ENCODE measurements at places on chromosomes 7 and 10.

DNA sequence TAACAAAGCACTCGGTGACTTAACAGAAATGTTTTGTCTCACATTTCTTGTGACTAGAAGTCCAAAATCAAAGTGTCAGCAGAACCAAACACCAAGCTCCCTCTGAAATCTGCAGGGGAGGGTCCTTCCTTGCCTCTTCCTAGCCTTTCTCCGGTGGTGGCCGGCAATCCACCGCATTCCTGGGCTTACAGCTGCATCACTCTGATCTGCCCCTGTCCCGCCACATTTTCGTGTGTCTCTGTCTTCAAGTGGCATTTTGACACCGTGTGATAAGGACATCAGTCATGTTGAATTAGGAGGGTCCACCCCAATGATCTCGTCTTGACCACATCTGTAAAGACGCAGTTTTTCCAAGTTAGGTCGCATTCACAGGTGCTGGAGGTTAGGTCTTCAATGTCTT, 30.5 kb upstream of the TOMM7 start:
- DNase-seq: no peak

GRCh38 chr10:8596929-8597472, 542.5 kb downstream of the GATA3 start:
- DNase-seq: no peak

DNA sequence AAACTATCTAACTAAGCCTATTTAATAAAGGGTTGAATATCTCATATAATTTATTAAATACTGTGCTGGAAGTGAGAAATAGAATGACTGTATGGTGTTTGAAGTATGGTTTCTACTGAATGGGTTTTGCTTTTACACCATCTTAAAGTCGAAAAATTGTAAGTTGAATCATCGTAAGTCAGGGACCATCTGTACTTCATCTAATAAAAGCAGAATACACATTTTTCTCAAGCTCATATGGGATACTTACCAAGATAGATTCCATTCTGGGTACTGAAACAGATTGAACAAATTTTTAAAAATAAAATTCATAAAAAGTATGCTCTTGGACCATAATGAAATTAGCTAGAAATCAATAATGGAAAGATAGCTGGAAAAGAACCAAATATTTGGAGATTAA, 285.4 kb downstream of the CXCL12 start:
- no peak for DNase-seq

GRCh38 chr10:131269776-131270460, 41.6 kb downstream of the TCERG1L start:
- no peak for DNase-seq

- DNase-seq: no peak
Observed at GRCh38 chr10:122407375-122408125, 33.0 kb downstream of the PLEKHA1 start.

GRCh38 chr10:4384245-4384644, 441.8 kb upstream of the AKR1E2 start:
- DNase-seq: peak; percentile 43

GRCh38 chr10:93865794-93866425, 27.9 kb upstream of the SLC35G1 start:
- DNase-seq: no peak

DNA sequence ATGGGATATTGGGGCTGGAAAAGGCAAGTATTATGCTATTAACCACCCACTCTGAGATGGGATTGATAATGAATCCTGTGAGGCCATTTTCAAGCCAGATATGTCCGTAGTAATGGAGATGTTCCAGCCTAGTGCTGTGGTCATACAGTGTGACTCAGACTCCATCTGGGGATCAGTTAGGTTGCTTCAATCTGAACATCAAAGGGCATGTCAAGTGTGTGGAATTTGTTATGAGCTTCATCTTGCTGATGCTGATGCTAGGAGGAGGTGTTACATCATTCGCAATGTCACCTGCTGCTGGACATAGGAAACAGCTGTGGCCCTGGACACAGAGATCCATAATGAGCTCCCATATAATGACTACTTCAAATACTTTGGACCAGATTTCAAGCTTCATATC, 144.7 kb downstream of the PLCE1 start:
- DNase-seq: peak; percentile 55

- DNase-seq: peak; percentile 49
Observed at GRCh38 chr7:1562597-1563051, 6.6 kb upstream of the TMEM184A start.

- no peak for DNase-seq
Observed at GRCh38 chr10:6327961-6328698, 125.4 kb downstream of the PFKFB3 start.

DNA sequence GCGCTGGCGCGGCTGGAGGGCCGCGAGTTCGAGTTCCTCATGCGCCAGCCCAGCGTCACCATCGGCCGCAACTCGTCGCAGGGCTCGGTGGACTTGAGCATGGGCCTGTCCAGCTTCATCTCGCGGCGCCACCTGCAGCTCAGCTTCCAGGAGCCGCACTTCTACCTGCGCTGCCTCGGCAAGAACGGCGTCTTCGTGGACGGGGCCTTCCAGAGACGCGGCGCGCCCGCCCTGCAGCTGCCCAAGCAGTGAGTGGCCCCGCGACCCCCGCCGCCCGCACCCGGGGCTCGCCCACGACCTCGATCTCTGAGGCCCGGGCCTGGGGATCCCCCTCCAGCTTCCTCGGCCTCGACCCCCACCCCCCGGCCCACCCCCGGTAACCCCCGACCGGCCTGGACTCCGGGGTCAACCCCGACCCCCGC, 537 bp downstream of the FOXK1 start:
- no peak for DNase-seq

DNA sequence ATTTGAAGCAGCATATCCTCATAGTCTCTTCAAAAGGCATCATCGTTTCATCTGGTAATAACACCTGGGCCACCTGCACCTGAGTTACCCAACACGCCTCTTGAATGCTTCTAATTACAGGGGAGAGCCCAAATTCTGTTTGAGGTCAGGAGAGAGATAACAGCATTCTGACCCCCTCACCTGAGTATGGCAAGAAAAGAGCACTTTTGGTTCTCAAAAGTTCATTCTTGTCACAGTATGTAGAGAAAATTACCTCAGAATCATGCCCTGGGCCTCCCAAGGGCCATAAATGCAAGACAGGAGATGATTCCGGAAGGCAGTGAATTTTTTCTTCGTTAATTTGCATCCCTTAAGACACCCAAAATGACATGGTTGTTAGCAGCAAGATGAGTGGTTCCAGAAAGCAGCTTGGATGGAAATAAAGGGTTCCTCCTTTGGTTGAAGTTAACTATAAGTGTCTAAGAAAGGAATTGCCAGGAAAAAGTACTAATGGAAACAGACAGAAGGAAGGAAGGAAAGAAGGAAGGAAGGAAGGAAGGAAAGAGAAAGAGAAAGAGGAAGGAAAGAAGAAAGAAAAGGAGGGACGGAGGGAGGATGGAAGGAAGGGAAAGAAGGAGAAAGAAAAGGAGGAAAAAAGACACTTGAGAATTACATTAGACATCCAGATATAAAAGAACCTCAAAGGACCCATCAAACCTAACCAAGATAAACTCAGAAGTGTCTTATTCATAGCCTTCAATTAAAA, 228.4 kb upstream of the RHOBTB1 start:
- DNase-seq: no peak

DNA sequence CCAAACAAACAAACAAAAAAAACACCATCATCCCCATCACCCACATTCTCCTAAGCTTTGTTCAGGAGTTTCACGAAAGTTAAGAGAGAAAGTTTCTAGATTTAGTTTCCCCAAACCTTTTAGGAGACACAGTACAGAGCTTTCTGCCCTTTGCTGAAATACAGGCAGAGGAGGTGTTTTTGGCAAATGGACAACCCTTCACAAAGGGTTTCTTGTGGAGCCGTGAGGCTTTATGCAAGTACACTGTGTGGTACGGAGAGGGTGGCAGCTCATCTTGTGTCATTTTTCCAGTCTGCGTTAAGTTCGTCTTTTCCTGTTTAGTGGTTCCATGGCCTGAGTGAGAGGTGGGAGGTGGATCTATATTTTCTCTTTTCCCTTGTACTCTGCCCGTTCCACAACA, 215.5 kb upstream of the PRKCQ start:
- no peak for DNase-seq

GRCh38 chr7:35261476-35262285, 7.8 kb upstream of the TBX20 start:
- DNase-seq: no peak

DNA sequence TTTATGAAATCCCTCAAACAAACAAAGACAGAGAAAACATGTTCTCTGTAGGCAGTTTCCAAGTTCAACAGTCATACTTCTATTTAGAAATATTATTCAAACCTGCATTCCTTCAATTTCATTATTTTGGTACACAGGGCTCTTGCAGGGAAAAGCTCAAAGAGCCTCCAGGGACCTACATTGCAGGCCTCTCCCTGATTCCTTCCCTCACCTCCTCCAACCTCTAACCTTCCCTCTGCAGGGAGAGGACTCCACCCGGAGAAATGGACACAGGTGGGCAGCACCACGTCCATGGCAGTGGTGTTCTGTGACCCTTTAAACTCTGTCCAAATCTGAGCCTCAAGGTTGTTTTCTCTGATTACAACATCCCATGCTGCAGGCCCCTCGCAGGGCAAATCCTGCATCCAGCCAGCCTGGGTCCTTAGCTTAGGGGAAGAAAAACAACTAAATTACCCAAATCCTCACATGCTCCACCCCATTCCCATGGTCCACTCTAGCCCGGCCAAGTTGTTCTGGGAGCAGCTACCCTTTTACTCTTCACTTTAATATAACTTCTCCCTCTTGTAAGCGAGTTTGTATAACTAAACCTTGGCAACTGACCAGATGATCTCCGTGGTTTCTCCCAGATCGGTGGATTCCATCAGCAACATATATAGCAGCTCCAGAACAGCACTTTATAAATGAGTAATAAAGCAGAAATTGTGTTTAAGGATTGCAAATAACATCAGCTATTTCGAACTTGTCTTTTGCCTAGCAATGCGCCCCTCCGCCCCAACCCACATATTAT, 129.8 kb downstream of the CUBN start:
- peak; percentile 59 for DNase-seq

DNA sequence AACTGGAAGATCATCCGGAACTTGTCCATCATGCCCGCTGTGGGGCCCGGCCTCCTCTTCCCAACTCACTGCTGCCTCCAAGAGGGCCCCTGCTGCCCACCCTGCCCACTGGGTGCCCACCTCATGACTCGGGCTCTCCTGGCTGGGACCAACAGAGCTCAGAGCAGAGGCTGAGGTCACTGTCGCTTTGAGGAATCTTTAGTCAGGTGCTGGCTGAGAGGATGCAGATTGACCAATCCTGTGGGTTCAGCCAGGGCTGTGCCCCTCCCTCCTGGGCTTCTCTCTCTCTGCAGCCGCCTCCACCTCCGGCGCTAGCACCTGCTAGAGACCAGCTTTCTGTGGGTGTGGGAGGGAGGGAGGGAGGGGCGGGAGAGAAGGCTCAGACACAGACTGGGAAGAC, at the start of gene CALHM1:
TSS of gene CALHM1 (minus strand) at position 181 of the 400 bp plus-strand sequence. CDS start at position 32, 149 bp downstream.
- no peak for DNase-seq

GRCh38 chr7:92255308-92255707, 9.5 kb downstream of the ANKIB1 start:
- peak; percentile 41 for DNase-seq

DNA sequence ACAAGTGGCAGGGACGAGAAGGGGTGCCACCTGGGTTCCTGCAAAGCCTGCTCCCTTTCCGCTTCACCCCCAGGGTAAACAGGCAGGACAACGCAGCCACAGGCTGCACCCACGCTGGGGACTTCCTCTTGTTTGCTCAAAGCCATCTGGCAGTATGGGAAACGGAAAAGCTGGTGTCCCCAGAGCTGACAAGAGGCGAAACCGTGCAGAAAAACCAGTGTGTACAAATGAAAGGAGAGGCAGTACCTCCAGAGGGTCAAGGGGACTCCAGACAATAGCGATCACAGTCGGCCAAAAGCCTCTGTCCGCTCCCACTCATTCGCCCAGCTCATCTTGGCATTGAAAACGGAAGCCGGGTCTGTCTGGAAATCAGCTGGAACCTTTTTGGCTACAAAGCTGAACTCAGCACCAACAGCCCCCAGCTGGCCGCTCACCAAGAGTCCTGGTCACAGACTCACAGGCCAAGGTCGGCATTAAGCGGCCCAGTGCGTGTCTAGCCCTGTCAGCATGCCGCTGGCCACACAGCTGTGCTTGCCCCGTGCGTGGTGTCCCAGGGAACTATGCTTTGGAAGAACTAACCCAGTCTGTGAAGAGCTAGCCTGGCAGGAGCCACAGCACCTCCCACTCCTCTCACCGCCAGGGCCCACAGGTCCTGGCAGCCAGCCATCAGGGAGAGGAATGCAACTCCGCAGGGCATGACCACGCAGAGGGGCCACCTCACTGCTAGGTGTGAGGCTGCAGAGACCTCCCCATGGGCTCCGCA, 10.4 kb downstream of the TNS3 start:
- DNase-seq: peak; percentile 67

DNA sequence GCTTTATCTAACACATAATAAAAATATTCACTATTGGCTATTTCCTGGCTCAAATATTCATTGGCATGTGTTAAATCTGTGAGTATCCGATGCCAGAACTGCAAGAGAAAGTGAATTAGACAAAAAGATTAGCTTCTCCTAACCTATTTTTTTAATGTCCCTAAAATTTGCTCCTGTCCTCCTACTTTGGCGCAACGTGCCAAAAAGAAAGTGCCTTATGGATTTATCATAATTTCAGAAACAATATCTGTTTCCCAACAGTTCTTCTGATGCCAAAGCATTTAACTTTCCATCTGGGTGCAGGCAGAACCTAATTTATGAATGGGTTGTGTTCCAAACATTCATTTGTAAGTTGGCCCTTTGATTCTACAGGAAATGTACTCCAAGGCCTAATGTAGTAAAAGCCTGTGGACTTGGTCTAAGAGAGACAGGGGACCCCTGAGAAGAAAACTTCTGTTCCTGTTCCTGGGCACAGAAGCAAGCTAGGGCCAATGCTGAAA, 15.4 kb downstream of the PIP4K2A start:
- DNase-seq: no peak

GRCh38 chr10:35784751-35785150, 142.7 kb upstream of the FZD8 start:
- DNase-seq: no peak

DNA sequence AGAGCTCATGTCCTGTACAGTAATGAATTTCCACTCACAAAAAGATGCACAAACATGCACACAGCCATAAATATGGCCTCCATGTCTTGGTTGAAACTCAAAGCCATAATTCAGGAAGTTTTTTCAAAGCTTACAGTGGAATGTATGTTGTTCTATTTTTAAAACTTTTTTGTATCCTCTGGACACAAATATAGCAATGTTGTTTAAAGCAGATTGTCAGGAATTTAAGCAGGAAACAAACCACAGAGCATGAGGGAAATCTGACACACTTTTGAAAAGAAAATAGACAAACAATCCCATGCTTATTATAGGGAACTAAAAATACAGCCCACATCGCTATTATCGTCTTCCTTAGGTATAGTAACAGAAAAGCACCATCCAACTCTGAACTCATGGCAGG, 21.5 kb downstream of the LRRN3 start:
- no peak for DNase-seq

GRCh38 chr10:7111561-7111960, 299.3 kb downstream of the SFMBT2 start:
- peak; percentile 33 for DNase-seq

Data from AG04450 (cell line).